Peyer's patch (tissue), 4 donors: ENCODE measurements at places on chromosomes 2 and 18. TPM values are rescaled to one million over a fixed set of nuclear protein-coding genes. Genes with fewer than 3 reads are reported as not detected.

Gene KCNG2
- total RNA-seq = 3.2 TPM

Gene GDF7
- total RNA-seq = 0.35 TPM

Gene FBLN7
- total RNA-seq = 1.9 TPM

Gene UGT1A4
- total RNA-seq = not detected

DNA sequence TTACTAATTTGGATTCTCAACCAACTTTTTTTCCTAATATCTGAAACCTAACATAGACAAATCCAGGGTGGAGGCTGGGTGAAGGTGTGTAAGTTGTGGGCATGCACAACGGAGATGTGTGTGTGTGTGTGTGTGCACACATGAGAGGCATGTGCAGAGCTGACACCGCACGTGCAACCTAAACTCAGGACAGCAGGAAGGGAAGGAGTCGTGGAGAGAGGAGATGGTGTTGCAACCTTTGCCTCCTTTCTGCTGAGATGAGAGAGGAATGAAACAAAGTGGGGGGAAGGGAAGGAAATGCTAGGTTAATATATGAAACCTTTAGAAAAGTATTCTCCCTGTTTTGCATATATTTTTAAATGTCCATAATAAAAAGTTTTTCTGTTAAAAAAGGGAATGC is 64.7 kb downstream of the KCTD1 start:
- no peaks in the 10 kb centered on the region for H3K27me3 ChIP-seq
- H3K4me3 ChIP-seq = no peak overlapping the region
- no peak overlapping the region for H3K27ac ChIP-seq
- no peak for DNase-seq
- H3K4me1 ChIP-seq = no peaks in the 10 kb centered on the region
- H3K36me3 ChIP-seq = no peaks in the 10 kb centered on the region

- DNase-seq = no peak
- H3K27me3 ChIP-seq = no peaks in the 10 kb centered on the region
- peaks cover 17% of the 10 kb centered on the region for H3K36me3 ChIP-seq
- peak overlapping the region; percentile 60 for H3K27ac ChIP-seq
- no peak overlapping the region for H3K4me3 ChIP-seq
Observed at GRCh38 chr2:25301453-25302352, 40.0 kb downstream of the DNMT3A start.

DNA sequence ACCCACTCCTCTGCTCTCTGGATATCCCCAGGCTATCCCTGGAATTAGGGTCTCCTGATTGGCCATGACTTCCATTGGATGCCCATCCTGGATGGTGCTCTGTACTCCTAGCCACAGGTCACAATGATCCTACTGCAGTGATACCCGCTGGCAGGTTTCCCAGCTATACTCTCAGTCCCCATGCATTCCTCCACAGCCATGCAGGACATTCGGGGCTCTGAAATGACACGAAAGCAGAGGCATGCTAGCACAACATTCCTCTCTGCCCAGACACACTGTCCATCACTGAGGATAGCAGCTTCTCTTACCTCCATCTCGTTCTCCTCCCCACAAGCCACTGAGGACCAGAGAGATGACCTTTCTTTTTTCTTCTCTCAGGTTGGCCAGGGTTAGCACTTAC is 51.7 kb upstream of the SPATS2L start:
- no peaks in the 10 kb centered on the region for H3K4me1 ChIP-seq
- H3K27ac ChIP-seq = no peak overlapping the region
- H3K27me3 ChIP-seq = no peaks in the 10 kb centered on the region
- DNase-seq = no peak
- no peaks in the 10 kb centered on the region for H3K36me3 ChIP-seq
- H3K4me3 ChIP-seq = no peak overlapping the region

- H3K4me1 ChIP-seq = no peaks in the 10 kb centered on the region
- no peak for DNase-seq
- H3K27ac ChIP-seq = peak overlapping the region; percentile 31
- no peak overlapping the region for H3K4me3 ChIP-seq
Observed at GRCh38 chr2:238875471-238876231, 27.8 kb downstream of the TWIST2 start.

DNA sequence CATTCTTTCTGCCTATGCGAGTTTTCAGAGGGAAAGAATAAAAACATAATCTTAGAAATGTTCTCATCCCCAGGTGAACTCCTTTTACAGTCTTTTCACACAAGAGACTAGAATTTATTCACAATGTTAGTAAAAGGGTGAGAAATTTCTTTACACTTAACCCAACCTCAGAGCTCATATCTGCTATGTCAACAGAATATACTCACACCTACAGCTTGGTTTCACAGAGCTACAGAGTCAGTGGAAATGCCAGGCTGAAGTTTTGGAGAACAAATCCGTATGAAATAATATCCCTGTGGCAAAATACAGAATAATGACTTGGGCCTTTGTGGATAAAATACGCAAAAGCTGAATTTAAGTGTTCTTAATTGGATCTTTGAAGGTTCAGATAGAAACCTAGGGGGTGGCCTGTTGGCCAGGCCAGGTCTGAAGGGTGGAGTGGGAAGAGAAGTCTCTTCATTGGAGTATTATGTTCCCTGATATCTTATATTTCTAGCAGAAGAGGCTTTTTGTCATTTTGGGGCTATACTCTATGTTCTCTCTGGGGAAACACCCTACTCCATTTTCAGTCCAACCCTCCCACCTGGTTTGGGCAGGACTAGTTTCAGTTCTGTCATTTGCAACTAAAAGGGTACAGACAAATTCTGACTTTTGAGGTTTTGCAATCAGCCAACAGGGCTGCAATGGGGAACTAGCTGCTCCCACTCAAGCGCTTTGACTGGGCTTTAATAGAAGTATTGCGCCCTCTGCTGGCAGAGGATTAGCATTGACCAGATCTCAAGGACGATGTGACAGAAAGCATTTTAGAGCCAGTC is 25.7 kb downstream of the FBXO48 start:
- H3K27ac ChIP-seq = no peak overlapping the region
- DNase-seq = peak; percentile 87
- H3K36me3 ChIP-seq = no peaks in the 10 kb centered on the region
- no peaks in the 10 kb centered on the region for H3K27me3 ChIP-seq
- H3K4me3 ChIP-seq = no peak overlapping the region
- H3K4me1 ChIP-seq = no peaks in the 10 kb centered on the region

DNA sequence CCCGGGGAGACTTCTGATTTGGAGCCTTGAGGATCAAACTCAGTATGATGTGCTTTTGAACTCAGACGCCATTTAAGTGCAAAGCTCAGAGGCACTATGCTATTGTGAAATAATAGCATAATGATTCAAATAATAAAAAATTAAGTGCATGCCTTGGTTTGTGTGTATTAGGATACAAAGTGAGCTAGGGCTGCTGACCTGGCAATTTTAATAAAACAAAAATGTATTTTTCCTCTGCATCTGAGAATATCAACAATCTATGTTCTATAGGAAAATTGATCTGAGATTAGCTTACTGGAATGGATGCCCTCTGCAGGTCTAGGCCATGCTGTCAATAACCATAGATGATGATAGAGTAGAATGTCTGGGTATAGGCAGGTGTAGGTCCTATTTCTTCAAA is 278.8 kb downstream of the DCDC2C start:
- no peak overlapping the region for H3K27ac ChIP-seq
- no peaks in the 10 kb centered on the region for H3K36me3 ChIP-seq
- no peaks in the 10 kb centered on the region for H3K4me1 ChIP-seq
- H3K27me3 ChIP-seq = no peaks in the 10 kb centered on the region

- no peaks in the 10 kb centered on the region for H3K27me3 ChIP-seq
- no peak overlapping the region for H3K4me3 ChIP-seq
- H3K36me3 ChIP-seq = no peaks in the 10 kb centered on the region
- no peak overlapping the region for H3K27ac ChIP-seq
Observed at GRCh38 chr2:226098861-226099745, 699.6 kb downstream of the NYAP2 start.

GRCh38 chr2:9303528-9304225 is 97.1 kb downstream of the ASAP2 start:
- H3K4me1 ChIP-seq = no peaks in the 10 kb centered on the region
- no peaks in the 10 kb centered on the region for H3K36me3 ChIP-seq
- no peak for DNase-seq
- no peak overlapping the region for H3K4me3 ChIP-seq
- H3K27me3 ChIP-seq = no peaks in the 10 kb centered on the region

DNA sequence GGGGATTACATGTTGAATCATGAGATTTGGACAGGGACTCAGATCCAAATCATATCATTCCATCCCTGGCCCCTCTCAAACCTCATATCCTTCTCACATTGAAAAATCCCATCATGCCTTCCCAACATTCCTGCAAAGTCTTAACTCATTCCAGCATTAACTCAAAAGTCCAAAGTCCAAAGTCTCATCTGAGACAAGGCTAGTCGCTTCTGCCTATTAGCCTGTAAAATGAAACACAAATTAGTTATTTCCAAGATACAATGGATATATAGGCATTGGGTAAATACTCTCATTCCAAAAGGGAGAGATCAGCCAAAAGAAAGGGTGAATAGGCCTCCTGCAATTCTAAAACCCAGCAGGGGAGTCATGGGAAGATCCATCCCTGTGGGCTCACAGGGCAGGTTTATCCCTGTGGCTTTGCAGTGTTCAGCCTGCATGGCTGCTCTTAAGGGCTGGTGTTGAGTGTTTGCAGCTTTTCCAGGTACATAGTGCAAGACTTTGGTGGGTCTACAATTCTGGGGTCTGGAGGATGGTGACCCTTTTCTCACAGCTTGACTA is 21.2 kb upstream of the SLC14A1 start:
- DNase-seq = no peak
- no peaks in the 10 kb centered on the region for H3K36me3 ChIP-seq
- H3K4me1 ChIP-seq = no peaks in the 10 kb centered on the region
- H3K27me3 ChIP-seq = no peaks in the 10 kb centered on the region
- no peak overlapping the region for H3K4me3 ChIP-seq
- no peak overlapping the region for H3K27ac ChIP-seq

- no peak overlapping the region for H3K27ac ChIP-seq
- H3K36me3 ChIP-seq = no peaks in the 10 kb centered on the region
- no peak for DNase-seq
- no peaks in the 10 kb centered on the region for H3K27me3 ChIP-seq
- no peak overlapping the region for H3K4me3 ChIP-seq
Observed at GRCh38 chr2:50584185-50584584, 447.7 kb downstream of the NRXN1 start.

DNA sequence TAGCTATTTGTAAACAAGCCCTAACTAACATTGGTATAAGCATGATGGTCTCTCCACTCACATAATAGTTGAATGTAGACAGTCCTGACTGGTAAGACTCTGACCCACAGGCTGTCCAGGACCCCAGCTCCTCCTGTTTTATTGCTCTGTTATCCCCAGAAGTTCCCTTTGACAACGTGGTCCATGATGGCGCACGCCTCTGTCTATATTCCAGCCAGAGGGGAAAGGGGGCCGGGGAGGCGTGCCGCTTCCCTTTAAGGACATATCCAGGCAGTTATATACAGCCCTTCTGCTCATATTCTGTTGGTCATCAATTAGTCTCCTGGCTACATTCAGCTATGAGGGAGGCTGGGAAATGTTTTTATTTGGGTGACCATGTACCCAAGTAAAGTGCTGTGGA is 6.7 kb downstream of the DYSF start:
- no peak for DNase-seq
- H3K27ac ChIP-seq = no peak overlapping the region
- no peaks in the 10 kb centered on the region for H3K4me1 ChIP-seq
- no peaks in the 10 kb centered on the region for H3K36me3 ChIP-seq
- H3K27me3 ChIP-seq = no peaks in the 10 kb centered on the region
- H3K4me3 ChIP-seq = no peak overlapping the region

GRCh38 chr2:231029563-231029962 is 7.8 kb upstream of the C2orf72 start:
- no peak overlapping the region for H3K27ac ChIP-seq
- H3K27me3 ChIP-seq = no peaks in the 10 kb centered on the region
- no peaks in the 10 kb centered on the region for H3K4me1 ChIP-seq
- no peak overlapping the region for H3K4me3 ChIP-seq
- DNase-seq = no peak

DNA sequence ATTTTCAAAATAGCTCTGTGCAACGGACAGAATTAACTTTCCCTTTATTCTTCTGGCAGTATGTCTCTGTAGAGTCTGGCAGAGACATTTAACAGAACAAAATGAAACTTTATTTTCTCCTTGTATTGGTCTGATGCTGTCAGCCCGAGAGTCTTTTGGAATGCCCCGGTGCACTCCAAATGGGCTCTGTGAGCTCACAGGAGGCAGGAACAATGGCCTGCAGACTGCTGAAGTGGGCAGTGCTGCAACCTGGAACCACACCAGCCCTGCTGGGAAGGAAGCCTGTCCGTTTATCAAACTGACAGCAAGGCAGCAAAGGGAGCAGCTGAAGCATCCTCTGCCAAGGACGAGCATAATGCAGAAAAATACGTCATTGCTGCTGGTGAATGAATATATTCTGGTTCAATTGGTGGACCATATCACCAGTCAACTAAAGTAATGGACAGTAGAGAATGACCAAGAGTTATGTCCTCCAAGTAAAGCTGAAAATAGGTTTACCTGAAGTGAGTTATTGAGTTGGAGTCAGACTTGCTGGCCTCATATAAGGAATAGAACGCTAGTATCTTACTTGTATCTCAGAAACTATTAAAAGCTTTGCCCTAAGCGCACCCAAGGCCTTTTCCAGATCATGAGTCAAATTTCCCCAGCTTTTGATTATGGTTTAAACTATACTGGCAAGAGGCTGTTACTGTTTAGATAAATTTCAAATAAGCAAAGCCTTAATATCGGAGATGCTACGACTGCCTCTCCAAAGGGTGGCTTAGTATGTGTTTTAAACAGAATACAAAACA is 207.6 kb upstream of the TANK start:
- no peak for DNase-seq
- no peak overlapping the region for H3K4me3 ChIP-seq
- peak overlapping the region; percentile 0 for H3K27ac ChIP-seq
- H3K36me3 ChIP-seq = no peaks in the 10 kb centered on the region

DNA sequence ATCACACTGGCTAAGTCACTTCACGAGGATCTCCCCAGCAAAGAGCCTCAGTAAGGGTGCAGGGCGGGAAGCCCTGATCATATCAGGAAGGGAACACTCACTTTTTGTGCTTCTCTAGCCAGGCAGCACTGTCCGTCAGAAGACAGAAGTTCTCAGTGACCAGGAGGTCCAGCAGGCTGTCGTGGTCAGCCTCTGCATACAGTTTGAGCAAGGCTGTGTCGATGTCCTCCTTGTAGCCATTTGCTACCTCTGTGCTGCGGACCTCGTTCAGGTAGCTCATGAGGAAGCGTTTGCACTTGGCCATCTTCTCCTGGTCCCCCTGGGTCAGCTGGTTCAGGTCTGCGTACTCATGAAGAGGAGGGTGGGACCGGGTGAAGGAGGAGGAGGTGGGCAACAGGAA is 38.7 kb downstream of the GPR45 start:
- H3K4me3 ChIP-seq = no peak overlapping the region
- DNase-seq = no peak
- H3K4me1 ChIP-seq = no peaks in the 10 kb centered on the region
